NCI-H1694 treated with DMSO at 0.1 percent for 48 hours (cell line): ENCODE measurements at places on chromosomes 7 and 10.
A peak's percentile ranks its signal among the peaks of the same experiment; 100 is the strongest.

- no peak for DNase-seq
Measured at GRCh38 chr10:44126291-44126717, 258.6 kb downstream of the CXCL12 start.

- DNase-seq = no peak
Measured at GRCh38 chr7:66281678-66282590, 76.8 kb downstream of the TPST1 start.

DNA sequence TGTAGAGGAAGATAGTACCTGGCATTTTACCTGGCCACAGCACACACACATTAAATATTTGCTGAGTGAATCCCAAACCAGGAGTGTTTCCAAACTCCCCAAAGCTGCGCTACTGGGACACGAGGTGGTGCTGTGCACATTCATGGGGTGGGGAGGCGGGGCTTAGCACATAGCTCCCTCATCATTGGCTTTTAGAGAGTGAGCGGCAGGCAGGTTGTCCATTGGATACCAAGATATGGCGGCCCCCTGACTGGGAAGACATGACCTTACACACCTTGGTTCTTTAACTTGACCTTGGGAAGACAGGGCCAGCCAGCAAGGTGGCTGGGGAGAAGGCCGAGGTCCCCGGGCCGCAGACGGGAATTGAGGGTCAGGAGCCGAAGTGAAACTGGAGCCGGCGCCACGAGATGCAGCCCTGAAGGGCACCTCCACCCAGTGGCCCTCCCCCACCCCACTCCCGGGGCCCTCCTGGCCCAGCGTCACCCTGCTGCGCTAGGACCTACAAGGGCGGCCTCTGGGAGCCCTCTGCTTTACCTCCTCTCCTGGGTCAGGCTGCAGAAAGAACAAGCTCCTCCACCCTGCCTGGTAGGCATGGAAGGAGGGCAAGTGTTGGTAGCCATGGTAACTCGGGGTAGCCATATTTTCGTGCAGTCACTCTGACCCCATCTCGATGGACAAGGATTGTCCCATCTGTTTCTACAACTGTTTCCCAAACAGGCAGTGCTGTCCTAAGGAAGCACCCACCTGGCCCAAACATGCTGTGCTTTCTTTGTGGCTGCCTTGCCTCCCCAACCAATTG lies 24.0 kb downstream of the TMEM176A start:
- DNase-seq = no peak

GRCh38 chr7:4527988-4528636 lies 154.0 kb upstream of the FOXK1 start:
- no peak for DNase-seq

- DNase-seq = no peak
Measured at GRCh38 chr7:46450886-46451285, 529.8 kb upstream of the IGFBP3 start.

DNA sequence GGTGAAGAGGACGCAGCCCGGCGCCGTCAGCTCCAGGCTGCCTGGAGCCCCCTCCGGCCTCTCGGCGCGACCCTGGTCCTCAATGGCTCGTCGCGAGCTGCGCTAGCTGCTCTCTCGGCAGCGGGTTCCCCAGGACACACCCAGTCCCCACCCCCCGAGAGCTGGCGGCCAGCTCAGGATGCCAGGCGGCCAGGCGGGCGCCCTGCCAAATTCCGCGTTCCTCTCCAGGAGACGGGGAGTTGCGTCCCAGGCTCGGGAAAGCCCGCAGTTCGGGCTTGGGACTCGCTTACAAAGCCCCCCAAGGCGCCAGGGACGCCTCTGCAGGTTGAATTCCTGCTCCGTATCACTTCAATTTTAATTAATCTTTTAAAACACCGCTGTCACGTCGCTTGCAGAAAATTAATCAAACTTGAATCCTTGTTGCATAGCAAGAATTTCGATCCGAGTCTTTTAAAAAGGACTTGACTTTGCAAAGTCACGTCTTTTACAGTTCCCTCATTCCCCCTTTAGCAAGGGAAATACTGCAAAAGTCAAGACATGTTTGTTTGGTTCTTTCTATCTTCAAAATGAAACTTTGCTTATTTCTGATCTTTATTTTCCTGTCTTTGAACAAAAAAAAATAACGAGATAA lies 28.2 kb downstream of the SKIDA1 start:
- DNase-seq = peak; percentile 56

DNA sequence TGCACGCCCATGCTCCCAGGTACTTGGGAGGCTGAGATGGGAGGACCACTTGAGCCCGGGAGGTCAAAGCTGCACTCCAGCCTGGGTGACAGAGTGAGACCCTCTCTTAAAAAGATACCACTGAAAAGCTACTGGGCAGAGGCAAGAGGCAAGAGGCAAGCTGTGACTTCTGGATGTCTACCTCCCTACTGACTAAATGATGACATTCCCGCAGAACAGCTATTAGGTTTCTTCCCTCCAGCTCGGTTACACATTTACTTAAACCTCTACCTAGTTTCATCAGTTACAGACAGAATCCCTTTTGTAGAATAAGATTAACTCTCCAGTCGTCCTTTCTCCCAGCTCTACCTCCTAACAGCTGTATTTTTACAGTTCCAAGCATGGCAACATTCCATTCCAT lies 21.2 kb downstream of the RHEB start:
- no peak for DNase-seq

DNA sequence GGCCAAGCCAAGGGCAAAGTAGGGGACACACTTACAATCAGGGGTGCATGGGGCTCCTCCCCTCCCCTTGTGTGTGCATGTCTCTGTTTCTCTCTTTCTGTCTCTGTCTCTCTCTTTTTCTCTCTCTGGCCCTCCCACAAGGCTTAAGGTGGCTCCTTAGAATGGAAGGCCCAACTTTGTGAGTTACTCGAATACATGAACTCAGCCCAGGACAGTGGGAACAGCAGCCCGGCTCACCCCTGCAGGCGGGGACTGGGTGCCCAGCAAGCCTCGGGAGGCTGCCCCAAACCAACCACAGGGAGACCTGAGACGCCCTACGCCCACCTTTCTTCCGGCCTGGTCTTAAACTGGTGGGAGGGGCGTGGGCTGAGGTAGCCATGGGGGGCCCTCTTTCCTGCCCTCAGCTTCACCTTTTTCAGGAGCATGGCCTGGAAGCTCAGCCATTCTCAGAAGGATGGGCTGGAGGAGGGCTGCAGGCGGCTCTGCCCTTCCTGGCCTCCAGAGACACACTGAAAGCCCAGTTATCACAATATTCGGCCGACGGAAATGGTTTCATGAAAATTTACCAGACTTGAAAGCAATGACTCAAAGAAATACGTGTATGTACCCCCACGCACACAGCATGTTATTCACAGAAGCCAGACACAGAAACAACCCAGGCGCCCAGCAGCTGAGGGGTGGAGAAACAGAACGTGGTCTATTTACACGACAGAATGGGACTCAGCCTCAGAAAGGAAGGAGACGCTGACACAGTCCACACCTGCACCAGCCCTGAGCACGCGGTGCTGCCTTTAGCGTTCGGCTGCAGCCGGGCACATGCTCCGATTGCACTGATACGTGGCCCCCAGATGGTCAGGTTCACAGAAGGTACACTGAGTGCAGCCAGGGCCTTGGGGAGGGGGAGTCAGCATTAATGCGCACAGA lies 229.5 kb downstream of the PTPRN2 start:
- no peak for DNase-seq

GRCh38 chr10:13669182-13669855 lies 82.6 kb downstream of the PRPF18 start:
- no peak for DNase-seq

DNA sequence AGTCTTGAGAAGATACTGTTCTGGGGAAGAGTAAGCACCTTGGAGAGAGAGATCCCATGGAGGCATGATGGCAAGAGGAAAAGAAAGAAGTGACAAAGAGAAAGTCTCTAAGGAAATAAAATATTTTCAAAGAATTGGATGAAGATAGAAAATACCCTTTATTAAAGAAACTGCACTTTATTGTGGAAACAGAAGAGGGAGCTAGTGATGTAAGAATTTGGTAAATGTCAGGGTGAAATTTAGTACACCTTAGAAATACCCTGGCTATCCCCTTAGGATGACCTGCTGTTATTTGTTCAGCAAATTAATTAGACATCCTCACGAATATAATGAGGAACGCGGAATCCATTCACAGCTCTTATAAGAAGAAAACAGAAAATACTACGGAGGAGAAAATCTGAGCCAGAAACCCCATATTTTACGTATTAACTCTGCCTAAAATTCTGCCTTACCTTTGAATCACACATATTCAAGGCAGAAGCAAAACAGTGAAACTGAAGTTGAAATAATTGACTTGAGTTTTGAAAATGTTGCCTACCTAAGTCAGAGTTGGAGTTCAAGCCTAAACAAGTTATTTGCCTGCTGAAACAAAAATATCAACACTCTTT lies 90.7 kb downstream of the TFPI2 start:
- peak; percentile 12 for DNase-seq

DNA sequence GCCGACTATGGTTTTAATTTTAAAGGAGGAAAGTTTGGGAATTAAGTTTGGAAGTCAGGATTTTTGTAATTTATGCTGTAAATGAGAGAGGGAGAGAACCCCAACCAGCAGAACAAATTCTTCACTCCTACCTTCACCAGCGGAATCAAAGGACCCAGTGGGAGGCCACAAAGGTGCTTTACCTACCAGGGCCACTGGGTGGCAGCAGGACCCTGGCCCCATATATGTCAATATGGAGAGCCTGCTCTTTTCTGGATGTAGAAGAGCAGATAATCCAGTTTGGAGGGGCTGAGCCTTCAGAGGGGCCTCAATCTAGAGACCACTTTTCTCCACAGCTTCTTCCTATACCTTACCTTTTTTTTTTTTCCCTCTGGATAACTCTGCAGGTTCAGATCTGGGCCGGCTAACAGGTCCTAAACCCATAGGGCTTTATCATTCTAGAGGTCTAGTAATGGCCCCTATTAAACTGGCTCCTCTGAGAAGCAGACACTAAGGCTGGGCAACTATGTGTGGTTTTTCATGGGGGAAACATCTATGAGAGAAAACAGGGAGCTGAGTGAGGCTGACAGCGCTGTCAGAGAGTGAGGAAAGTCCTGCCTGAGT lies 8.5 kb upstream of the SCD start:
- peak; percentile 33 for DNase-seq

GRCh38 chr10:58820861-58821751 lies 308.4 kb downstream of the BICC1 start:
- no peak for DNase-seq

DNA sequence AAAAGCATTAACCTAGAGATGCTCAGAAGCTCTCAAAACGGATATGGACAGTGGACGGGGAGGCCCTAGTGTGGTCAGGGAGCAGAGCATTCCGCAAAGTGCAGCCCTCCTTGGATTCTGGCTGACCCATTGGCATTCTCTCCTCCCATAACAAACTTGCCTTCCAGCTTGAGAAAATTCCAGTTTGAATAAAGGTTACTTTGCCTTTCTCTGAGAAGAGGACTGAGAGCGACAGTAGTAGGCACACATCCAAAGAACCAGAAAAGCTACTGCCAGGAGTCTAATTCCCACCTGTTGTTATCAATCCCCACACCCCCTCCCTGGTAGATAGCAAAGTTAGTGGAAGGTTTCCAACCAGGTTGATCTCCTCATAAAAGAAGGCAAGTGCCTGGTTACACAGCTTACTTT lies 84.7 kb upstream of the TRIL start:
- DNase-seq = no peak

- DNase-seq = no peak
Measured at GRCh38 chr7:4667776-4668509, 14.2 kb upstream of the FOXK1 start.

- peak; percentile 76 for DNase-seq
Measured at GRCh38 chr7:81469869-81470723, 299.8 kb downstream of the HGF start.

- DNase-seq = no peak
Measured at GRCh38 chr7:4561795-4562194, 120.3 kb upstream of the FOXK1 start.

DNA sequence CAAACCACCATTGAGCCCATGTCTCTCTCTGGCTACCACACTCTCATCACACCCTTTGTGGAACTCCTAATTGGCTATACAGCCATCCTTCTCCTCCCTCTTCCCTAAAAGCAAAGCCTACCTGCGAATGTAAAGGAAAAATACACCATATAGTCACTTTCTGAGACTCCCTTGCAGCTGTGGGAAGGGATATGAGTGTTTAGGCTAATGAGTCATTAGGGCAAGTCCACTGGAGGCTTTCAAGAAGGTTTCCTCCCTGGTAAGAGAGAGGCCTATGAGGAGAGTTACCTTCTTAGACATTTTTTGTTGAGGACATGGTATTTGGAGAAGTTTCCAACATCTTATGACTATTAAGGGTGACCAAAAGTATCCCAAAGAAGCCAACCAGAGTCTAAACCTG lies 4.1 kb upstream of the TMEM243 start:
- DNase-seq = no peak

GRCh38 chr10:14240253-14241189 lies 90.2 kb downstream of the FRMD4A start:
- DNase-seq = peak; percentile 51

DNA sequence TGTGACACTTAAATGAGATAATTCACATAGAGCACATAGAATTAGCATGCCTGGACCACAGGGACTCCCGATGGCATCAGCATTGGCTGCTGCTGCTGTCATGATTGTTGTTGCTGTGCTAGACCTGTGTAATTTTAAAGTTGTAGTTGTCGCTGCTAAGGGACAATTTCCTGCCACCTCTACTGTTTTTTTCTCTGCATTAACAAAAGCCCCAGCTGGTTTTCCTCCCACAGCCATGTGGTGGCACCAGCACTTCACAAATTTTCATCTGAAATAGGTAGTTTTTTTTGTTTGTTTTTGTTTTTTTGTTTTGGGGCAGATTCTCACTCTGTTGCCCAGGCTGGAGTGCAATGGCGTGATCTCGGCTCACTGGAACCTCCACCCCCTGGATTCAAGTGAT lies 25.4 kb upstream of the PRXL2A start:
- peak; percentile 46 for DNase-seq

DNA sequence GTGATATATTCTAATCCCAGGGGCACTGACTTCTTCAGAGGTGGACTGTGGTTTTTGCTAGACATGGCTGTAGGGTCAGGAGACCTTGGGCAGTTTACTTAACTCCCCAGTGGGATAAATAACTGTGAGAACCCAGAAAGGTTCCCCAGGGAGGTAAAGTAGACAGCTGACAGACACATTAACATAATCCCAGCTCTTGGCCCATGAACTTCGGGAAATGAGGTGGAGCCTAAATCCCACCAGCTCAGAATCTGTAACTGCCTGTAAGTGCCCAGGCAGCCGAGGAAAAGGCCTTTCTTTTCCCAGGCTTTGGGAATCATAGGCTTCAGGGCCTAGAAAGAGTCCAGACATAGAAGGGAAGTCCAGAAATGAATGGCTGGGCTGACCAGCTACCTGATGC lies 106.0 kb downstream of the LRRC18 start:
- no peak for DNase-seq

- DNase-seq = no peak
Measured at GRCh38 chr7:143487566-143487965, 9.9 kb downstream of the TAS2R41 start.

GRCh38 chr7:129615018-129615417 lies 3.5 kb downstream of the NRF1 start:
- no peak for DNase-seq

DNA sequence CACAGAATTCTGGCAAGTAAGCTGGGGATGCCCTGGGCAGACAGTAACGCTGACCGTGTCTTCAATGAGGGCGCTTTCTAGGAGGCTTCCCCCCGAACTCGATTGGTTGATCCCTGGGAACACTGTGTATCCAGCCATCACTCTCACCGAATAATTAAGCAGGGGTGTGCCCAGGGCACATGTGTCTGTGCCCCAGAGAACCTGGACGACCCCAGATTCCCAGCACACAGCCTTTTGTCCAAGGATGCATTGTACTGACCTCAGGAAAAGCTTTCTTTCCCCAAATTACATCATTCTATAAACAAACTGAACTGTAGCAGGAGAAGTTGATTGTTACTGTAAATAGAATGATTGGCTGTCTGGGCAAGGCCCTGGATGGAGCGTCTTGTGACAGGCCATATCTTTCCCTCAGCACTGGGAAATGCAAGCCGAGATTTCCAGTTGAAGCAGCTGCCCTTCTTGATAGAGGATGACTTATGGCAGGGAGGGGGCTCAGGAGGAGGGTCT lies 6.6 kb upstream of the DEPP1 start:
- no peak for DNase-seq
